ENCODE measurements at places on chromosomes 3 and 15.

GRCh38 chr3:171503817-171504216 lies 43.6 kb upstream of the TNIK start:
- no peak for DNase-seq

- DNase-seq: no peak
Observed at GRCh38 chr15:101597360-101597928, 54.7 kb downstream of the TM2D3 start.

- DNase-seq: no peak
Observed at GRCh38 chr3:123335007-123335670, 113.8 kb downstream of the ADCY5 start.

- peak; percentile 24 for DNase-seq
Observed at GRCh38 chr15:90564051-90564450, 34.3 kb downstream of the CRTC3 start.

DNA sequence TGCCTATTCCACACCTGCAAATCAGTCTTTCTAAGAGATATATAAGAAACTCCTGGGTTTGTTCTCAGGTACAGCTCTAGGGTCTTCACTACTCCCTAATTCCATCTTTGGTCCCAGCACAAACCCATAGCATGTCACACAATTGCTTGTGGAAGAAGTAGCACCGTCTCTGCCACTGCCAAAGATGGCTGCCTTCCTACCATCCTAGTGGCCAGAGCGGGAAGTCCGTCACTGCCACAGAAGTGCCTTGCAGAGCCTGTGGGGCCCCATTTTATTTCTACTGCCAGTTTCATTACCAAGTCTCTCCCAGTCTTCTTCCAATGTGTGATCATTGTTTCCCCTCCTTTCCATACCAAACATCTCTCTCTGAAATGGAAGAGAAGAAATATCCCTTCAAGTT lies 107.6 kb downstream of the CD47 start:
- no peak for DNase-seq

DNA sequence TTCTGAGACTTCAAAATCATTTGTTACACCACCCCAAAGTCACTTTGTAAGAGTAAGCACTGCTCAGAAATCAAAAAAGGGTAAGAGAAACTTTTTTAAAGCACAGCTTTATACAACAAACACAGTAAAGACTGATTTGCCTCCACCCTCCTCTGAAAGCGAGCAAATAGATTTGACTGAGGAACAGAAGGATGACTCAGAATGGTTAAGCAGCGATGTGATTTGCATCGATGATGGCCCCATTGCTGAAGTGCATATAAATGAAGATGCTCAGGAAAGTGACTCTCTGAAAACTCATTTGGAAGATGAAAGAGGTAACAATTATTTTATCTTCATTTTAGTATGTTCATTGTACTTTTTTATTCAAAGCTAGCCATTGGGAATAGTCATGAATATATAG lies 32.6 kb downstream of the BLM start:
- no peak for DNase-seq

GRCh38 chr3:69735893-69736292 lies 3.4 kb upstream of the MITF start:
- no peak for DNase-seq

GRCh38 chr3:14130230-14130629 lies 5.4 kb downstream of the TMEM43 start:
- DNase-seq: no peak

- DNase-seq: no peak
Observed at GRCh38 chr3:195131176-195131575, 139.8 kb downstream of the XXYLT1 start.

DNA sequence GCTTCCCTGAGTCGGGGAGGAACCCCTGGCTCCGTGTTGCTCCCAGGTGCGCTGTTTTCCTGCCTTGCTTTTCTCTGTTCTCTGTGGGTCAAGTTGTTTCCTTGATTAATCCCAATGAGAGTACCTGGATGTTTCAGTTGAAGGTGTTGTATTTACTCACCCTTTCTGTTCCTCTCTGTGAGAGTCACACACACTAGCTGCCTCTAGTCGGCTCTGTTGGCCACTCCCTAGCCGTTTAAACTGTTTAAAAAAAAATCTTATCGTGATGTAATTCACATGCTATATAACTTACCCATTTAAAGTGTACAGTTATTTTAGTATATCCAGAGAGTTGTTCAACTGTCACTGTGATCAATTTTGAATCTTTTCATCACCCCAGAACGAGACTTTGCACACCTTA lies 74.0 kb downstream of the AKAP13 start:
- DNase-seq: no peak

DNA sequence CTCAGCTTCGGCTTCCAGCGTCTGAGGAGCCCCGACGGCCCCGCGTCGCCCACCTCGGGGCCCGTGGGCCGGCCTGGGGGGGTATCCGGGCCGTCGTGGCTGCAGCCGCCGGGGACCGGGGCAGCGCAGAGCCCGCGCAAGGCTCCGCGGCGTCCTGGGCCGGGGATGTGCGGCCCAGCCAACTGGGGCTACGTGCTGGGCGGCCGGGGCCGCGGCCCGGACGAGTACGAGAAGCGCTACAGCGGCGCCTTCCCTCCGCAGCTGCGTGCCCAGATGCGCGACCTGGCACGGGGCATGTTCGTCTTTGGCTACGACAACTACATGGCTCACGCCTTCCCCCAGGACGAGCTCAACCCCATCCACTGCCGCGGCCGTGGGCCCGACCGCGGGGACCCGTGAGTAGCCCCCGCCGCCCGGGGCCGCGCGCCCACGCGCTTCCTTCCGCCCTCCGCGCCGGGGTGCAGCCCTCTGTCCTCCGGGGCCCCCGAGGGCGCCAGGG lies 462 bp downstream of the EDEM1 start:
- peak; percentile 62 for DNase-seq

GRCh38 chr15:67807141-67807540 lies 18.2 kb upstream of the SKOR1 start:
- DNase-seq: no peak

DNA sequence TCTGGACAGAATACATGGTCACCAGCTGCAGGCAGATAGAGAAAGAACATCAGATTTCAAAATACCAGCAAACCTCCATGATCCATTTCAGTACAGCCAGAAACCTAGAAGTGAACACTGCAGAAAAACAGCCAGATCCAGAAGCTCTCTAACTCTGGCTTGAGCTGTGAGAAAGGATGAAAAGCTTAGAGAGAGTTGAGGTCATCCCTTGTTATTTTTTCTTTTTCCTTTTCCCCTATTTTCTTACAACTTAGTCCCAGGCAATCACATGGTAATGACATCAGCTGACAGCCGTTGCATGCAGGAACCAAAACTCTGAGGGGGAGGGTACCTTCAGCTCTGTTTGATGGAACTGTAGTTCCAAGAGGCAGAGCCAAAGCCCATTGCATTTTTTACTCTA lies 113.2 kb downstream of the TCF12 start:
- DNase-seq: no peak

GRCh38 chr3:133377396-133377795 lies 22.5 kb upstream of the BFSP2 start:
- no peak for DNase-seq

GRCh38 chr3:52017586-52017985 lies 21.9 kb upstream of the RPL29 start:
- DNase-seq: no peak

- no peak for DNase-seq
Observed at GRCh38 chr3:119177321-119177720, 3.9 kb downstream of the UPK1B start.

DNA sequence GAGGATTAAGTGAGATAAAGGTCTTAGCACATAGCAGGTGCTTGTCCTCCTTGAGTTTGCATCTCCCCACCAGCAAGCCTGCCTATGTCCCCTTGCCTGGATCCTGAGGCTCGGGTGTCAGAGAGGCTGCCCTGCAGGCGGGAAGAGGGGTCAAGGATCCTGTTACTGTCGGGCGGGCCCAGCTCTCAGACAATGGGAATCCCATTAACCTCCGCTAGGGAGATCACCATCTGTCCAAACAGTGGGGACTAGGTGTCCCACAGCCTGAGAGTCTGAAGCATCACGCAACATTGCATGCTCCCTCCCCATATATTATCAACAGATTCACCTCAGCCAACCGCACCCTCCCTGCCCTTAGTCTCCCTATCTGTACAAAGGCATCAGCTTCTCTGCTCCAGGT lies 151.4 kb downstream of the FBLN2 start:
- no peak for DNase-seq

DNA sequence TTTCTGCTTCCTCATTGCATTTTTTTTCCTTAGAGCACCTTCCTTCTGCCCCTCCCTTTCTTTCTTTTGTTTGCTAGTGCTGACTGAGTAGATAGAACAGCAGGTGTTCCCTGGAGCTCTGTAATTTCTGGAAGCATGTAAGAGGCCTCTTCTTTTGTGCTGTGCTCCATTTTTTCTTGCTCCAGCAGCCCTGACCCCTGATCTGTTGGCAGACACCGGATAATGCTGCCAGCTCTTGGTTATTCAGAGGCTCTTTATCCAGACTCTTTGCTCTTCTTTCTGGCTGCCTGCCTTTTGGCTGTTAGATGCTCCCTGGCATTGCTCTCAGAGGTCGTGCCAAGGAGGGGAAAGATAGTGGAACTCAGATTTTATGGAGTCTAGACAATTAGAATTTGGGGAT lies 104.4 kb upstream of the RBMS3 start:
- DNase-seq: no peak

- DNase-seq: no peak
Observed at GRCh38 chr15:78080088-78080460, 2.6 kb upstream of the TBC1D2B start.

GRCh38 chr3:53198996-53199395 lies 38.0 kb downstream of the PRKCD start:
- no peak for DNase-seq

Measured in germinal center (tissue), 1 donor.